ENCODE measurements at places on chromosomes 6 and 20.

DNA sequence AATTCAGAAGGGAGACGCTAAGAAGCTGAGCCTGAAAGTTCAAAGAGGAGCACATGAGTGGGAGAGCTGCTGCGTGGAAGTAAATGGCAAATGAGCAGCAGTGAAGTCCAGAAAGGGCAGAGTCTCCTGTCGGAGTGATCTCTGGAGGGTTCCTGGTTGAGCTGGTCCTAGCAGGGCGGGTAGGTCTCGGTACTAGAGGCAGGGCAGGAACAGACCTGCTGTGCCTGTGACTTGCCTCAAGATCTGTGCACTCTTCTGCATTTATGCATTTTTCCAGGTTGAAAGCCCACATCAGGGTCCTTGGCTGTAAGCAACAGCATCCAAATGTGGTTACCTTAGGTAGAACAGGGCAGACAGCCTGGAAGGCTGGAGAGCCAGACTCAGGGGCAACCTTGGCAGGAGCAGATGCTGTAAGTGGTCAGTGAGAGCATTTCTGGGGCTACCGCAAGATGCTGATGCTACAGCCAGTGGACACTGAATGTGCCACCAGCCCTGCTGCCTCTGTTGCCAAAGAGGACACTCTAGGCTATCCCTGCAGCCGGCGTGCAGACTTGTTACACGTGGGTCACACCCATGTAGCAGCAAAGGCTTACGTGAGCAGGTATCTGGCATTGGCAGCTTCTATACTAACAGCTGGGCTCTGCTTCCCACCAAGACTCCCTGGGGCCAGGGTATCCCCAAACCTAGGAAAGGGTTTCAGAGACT lies 8.4 kb downstream of the DUSP22 start:
- no peak for DNase-seq

- DNase-seq: peak; percentile 62
Observed at GRCh38 chr20:33653218-33653899, 8.8 kb upstream of the C20orf144 start.

GRCh38 chr20:1818895-1819294 lies 76.3 kb upstream of the SIRPA start:
- DNase-seq: no peak

DNA sequence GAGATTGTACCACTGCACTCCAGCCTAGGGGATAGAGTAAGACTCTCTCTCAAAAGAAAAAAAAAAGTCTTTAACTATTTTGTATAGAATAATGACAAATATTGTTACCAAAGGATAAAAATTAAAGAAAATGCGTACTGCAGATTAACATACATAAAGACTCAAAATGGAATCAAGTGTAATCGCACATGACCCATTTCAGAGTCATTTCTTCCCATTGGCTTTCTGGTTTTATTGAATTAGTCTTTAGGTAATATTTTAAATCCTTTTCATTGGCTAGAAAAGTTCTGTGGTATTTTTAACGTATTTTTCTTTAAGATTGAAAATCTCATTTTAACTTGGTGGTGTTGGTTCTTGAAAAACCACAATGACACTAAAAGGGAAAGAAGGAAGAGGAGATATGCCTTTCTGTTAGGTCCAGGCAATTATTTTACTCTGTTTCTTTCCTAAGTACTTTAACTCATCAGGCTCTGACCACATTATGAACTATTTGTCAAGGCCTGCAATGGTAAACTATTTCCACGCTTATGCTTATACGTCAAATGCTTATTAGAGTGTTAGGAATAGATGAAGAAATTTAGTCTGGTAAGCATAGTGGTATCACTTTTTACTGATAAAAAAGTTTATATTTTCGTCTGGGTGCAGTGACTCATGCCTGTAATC lies 52.3 kb downstream of the PLEKHG1 start:
- DNase-seq: peak; percentile 7

DNA sequence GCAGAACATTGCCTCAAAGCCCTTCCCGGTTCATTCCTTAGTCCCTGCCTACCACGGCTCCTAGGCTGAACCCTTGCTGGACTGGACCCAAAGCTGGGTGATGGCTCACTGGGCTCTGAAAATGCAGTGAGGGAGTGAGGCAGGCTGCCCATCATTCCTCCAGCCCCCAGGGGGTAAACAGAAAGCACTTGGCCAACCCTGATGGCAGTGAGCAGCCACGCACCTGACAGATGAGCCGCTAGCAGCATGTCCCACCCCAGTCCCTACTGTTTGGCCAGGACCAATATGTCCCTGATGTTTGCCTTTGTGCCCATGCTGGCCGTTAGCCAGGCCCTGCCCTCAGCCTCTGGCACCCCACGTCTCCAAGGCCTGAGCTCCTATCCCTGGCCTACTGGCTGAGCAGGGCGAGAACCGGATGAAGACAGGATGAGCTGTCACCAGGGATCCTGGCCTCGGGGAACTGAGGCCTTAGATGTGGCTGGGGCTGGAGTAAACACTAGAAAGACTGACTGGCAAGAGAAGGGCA lies 19.4 kb upstream of the BAK1 start:
- DNase-seq: no peak

GRCh38 chr6:55941702-55942101 lies 66.3 kb upstream of the BMP5 start:
- peak; percentile 39 for DNase-seq

DNA sequence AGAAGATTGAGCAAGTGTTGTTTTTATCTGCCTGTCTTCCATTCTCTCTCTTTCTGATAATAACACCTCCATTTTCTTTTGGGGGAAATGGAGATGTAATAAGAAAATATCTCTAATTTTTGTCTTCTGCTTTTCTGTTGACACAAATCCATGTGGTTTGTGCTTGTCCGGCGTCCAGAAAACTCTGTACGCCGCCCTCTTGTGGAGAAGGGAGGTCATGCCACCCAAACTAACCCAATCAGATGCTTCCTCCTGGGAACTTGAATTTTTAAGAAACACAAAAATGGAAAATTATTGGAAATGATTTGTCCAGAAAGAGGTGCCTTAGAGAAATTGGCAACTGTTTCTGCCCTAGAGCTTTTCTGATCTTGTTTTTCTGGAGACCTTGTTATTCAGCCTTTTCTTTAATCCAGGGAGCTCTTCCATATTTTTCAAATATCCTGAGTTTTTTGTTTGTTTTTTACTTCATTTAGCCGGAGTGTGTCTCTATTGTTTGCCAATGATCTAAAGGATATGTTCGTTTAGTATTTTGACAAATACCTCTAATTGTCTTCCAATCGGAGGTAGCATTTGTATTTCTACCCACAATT lies 17.8 kb upstream of the FNDC1 start:
- peak; percentile 73 for DNase-seq

- peak; percentile 5 for DNase-seq
Observed at GRCh38 chr6:32462609-32463008, 22.9 kb downstream of the HLA-DRA start.

DNA sequence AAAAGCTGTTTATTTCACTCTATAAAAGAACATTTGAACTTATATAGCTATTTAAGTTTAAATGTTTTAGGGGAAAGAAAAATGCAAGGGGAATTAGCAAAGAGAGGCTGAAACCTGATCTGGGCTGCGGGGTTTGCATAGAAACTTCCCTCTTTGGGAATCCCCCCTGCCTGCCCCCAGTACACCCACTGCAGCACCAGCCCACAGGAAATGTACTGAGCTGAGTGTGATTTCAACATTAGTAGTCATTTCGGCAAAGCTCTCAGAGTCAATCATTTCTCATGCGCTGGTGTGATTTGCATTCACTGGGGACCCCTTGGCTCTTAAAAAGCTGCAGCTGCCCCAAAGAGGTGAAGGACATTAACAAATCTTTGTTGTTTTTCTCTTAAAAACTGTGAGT lies 859.4 kb downstream of the MAFB start:
- DNase-seq: no peak

GRCh38 chr6:18861204-18861603 lies 474.1 kb downstream of the RNF144B start:
- no peak for DNase-seq

GRCh38 chr20:9408422-9409300 lies 105.7 kb upstream of the LAMP5 start:
- peak; percentile 83 for DNase-seq

GRCh38 chr6:134174672-134175531 lies 122.5 kb upstream of the SLC2A12 start:
- DNase-seq: peak; percentile 92

- DNase-seq: no peak
Observed at GRCh38 chr6:84017709-84018452, 15.7 kb upstream of the MRAP2 start.

DNA sequence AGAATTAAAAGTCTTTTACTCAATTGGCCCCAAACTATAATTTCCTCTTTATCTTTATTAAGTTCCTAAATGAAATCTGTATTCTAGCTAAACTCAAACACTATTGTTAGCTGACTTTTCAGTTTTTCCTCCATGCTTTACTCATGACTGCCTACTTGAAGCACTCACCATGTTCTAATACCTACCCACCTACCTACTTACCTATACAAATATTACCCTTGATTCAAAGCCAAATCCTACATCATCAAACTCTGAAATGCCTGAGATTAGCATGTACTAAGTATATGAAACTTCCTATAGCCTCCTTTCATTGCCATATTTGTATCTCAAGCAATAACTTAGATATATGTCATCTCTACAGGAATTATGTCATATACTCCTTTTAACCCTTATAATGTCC lies 259.7 kb downstream of the HDGFL1 start:
- no peak for DNase-seq

DNA sequence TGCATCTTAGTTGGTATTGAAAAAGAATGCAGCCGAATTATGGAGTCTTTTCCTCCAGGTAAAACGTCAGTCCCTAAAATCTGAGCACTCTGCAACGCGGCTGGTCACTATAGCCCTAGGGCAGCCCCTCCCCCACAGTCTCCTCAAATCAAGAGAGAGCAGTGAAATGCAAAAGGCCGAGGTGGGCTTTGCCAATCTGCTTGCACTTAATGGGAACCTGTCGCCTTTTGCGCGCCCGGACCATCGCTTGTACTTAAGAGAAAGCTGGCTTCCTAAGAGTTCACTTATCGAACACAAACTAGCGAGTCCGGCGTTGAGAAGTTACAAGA lies 447 bp downstream of the MCM3 start:
- peak; percentile 29 for DNase-seq

- no peak for DNase-seq
Observed at GRCh38 chr20:52748285-52748932, 223.7 kb upstream of the TSHZ2 start.

All from iris pigment epithelial cell (primary cell).